ENCODE measurements at places on chromosomes 4 and X.

DNA sequence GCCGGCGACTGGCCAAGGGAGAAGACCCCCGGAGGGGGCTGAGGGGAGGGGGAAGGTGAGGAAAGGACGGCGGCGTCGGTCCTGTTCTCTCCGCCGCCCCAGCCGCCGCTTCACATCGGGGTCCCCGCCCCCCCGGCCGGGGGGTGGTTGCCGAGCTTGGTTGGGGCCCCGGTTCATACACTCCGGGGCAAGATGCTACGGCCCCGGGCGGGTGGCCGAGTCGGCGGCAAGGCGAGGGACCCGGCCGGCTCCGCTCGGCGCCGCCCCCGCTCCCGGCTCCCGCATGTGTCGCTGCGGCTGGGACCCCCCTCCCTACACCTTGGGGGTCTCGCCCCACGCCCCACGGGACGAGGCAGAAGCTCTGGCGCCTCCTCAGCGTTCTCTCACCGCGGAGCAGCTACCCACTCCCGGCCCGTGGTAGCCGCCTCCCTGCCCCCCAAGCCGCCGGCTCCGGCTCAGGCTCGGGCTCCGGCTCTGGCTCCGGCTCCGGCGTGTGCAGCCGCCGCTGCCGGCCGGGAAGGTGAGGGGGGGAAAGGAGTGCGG is 461 bp downstream of the FBXW7 start:
- no peak for DNase-seq

GRCh38 chrX:19879181-19879580 is 8.2 kb downstream of the SH3KBP1 start:
- no peak for DNase-seq

DNA sequence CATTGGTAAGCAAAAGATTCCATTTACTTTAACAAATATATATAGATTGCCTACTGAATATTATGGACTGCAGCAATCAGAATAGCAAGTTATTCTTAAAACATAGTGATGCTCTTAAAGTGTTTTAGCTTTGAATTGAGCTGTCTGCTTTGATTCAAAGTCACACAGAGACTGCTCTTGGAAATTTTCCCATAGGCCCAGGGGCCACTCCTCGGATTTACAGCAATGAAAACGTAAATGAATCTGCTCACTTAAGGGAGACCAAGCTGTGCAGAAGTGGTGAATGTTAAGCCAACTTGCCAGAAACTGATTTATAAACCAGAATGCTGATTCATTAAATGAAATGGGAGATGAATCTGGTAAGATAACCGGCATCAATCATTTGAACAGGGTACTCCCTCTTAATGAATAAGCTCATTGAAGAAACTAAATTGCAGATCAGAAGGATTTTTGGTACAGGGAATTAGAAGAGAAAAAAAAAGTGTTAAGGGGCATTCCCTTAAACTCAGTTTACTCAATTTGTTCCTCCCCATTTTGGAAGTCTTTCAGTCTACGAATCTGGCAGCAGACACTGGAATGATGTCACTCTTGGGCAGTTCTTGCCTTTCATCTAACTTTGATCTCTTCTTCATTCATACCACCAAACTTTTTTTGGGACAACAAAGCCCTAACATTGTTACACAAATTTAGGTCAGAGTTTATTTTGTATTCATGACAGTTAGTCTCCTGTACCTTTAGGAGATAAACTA is 363.3 kb upstream of the MAGEB2 start:
- no peak for DNase-seq

DNA sequence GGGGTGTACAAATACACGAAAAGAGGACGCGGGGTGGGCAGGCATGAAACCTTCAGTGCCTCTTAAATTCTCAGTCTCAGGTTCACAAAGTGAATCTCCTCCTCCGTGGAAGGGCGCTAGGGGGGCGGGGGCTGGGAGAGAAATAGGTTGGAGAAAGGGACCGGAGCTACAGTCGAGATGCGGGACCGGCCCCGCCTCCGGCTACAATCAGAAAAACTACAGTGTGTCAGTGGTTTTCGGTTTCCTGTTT is 3.4 kb downstream of the MAML3 start:
- DNase-seq, result no peak

GRCh38 chrX:68936608-68937007 is 107.8 kb downstream of the EFNB1 start:
- peak; percentile 78 for DNase-seq

DNA sequence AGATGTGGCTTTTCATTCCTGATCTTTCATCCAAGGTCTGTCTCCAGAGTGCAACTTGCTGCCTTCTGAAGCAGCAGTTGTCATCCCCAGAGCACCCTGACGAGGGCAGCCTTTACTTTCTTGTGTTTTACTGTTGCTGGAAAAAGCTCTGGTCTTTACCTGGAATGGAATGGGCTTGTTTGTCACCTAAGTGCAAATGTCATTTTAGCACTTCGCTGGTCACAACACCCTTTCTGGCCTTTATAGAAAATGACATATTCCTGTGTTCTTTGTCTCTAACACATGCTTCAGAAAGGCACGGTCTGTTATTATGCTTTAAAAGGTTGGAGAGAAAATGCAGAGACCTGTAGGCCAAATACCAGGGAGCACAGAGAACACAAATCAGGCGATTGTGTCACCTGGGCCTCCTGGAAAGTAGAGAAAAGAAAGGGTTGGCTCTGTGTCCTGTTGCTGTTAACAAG is 332.7 kb upstream of the IGFBP7 start:
- DNase-seq, result no peak

- DNase-seq, result no peak
Observed at GRCh38 chrX:10051866-10052480, 84.8 kb downstream of the CLDN34 start.

GRCh38 chr4:8229331-8229975 is 30.4 kb downstream of the SH3TC1 start:
- DNase-seq, result no peak

DNA sequence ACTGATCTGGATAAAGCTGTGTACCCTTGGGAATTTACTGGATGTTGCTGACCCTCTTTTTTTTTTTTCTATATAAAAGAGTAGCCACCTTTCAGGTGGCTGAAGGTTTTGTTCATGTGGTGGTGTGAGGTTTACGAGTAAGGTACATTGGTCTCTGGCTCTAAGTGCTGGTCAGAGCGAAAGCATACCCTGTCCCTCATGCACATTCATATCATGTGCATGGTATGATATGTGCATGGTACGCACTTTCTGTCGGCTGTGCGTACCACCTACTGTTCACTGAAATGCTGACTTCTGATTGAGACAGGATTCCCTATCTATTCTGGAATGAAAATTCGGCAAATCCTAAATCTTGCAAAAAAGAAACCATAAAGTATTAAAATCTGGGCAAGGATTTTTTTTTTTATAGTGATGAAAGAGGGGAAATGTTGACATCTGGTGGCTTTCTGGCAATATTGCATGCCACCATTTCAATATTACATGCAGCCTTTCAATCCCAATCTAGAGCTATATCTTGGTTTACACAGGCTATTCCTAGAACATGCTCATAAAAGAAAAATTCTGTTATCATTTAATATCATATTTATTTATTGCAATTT is 32.8 kb downstream of the FAM149A start:
- DNase-seq, result no peak

DNA sequence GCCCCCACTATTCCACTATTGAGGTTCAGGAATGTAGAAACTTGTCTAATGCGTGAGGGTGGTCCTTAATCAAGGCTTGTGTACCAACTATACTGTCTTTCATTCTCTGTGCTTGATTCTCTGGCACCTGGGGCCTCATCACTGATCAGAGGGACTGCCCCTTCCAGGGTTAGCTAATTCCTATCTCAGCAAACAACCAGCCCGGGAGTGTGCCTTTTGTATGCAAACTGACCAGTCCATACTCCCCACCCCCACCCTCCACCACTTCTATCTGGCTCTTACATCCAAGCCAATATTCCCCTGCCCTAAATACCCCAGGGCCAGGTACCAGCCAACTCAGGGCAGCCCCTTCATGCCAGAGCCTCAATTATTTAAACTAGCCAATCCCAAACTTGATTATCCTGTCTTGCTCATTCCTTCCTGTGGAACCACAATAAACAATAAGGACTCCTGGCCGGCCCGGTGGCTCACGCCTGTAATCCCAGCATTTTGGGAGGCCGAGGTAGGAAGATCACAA is 59.3 kb downstream of the FTHL17 start:
- DNase-seq, result no peak

DNA sequence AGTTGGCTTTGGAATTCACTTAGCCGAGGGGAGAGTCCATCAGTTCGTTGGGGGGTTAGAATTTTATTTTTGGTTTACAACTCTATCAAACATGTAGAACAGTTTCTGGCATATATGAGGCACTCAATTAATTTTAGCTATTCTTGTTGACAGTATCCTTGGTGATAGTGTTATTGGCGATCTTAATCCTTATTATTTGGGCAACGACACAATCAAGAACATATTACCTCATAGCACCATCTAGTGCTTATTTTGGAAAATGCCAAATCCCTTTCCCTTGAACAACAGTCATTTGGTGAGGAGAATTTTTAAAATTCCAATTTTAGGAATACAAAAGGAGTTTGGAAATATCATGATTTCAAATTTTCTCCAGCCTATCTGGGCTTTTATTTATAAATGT is 17.9 kb upstream of the PGRMC1 start:
- no peak for DNase-seq

DNA sequence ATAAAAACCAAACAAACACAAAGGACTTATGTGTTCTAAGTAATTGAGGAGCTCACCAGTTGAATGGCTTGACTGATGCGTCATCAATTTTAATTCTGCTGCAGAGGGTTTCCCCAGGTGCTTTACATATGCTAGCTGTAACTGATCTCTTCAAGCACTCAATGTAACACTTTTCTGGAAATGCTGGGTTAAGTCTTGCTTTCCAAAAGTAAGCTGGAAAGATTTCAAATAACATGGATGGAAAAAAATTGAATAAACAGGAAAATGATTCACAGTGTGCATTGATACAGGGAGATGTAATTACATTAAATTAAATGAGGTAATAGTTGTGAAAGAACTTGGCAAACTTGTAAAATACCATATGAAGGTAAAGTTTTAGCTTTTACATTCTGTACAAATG is 186.7 kb upstream of the WDFY3 start:
- no peak for DNase-seq

DNA sequence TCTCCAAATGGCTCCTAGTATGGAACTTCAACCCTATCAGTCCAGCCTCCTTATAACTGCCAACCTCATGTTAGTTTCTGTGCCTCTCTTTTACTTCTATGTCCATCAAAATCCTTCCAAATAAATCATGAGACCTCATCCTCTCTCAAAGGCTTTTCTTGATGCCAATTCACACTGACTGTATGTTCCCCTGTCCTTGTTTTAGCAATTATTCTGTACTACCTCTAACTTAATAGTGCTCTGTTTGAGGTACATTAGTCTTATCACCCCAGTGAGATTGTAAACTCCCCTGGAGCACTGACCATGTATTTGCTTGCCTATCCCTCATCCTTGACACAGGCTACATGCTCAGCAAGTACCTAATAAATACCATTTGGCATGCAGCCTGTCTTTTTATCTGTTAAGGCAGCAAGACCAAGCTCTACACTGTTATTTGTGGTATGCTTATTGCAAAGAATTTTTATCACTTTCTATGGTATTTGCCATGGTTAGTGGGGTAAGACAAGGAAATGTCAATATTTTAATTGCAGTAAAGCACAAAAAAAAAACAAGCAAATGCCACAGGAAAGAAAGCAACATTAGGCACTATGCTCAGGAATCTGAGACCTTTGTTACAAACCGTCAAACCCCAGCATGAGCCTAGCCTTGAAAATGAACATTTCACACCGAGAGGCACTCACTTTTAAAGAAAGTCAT is 119.2 kb downstream of the SMARCA1 start:
- no peak for DNase-seq

DNA sequence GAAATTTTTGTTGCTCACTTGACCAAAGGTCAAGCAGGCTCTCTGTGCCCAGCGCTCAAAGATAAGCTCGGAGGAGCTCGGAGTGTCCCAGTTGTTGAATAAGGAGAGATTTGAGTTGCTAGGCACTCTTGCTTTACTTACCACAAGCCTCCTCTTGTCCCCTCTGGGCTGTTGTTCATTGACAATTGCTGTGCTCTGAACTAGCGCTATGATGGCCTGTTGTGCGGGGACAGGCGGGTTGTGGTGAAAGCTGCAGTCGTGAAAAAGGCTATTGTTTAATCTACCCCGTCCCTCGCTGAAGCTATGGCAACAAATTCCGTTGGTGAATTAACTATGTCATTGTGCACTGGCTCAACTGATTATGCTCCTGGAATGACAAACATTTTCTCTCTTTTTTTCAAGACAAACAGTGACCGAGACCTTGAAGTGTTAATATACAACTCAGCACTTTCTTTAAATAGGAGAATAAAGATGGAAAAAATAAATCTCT is 21.0 kb upstream of the POLA1 start:
- no peak for DNase-seq

DNA sequence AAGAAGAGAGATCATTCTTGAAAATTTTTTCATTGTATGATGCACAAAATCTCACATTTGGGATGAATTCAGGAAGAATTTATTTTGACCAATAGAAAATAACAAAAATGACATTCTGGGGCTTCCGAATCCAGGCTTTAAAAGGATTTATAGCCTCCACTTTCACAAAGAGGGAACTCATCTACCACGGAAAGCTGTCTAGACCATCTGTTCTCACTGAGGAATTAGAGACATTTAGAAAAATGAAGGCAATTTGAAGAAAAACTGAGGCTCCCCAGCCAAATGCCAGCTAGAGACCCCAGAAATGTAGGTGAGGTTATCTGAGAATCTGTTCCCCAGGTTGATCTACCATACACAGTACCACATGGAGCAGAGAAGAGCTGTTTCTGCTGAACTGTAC is 464.3 kb downstream of the TMA16 start:
- no peak for DNase-seq

DNA sequence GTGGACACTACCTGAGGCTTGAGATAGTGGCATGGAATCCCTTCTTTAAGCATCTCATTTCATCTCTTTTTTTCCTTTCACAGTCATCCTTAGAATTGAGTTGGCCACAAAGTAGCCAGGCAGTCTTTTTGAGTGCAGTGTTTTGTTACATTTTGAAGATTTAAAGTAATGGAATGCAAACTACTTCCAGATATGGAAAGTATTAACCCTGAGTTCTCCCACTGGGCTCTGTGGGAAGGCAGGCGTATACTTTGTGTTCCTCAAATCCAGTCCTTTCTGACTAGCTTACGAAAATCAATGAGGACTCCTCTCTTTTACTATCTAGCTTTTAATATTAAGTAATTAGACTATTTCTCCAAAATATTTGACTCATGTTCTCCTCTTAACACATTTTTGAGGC is 29.9 kb downstream of the PCDH10 start:
- no peak for DNase-seq

- DNase-seq, result no peak
Observed at GRCh38 chr4:106681381-106681921, 312.9 kb upstream of the GIMD1 start.

- DNase-seq, result no peak
Observed at GRCh38 chrX:111169141-111169540, 73.2 kb downstream of the PAK3 start.

DNA sequence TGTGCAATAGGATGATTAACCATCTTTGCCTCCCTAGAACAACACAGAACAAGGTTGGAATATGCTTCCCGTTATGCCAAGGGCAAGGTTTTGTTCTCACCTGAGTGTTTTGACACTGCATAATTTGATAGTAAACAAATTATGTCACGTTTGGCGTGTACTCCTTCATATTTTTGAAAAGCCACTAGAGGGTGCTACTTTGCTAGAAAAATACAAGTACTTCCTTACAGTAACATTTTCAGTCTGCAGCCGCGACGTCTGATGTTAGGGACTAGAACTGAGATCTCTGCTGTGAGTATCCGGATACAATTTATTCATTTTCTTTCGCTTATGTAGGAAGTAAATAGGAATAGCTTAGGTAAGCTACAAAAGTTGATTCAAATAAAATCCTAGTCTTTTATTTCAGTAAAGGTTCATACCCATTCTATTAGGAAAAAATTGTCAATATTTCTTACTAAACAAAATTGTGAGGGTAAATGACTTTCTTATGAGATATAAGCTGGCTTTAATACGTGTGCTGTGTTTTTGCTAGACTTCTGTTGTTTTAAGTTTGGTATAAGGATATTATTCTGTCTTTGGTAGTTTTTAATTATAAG is 181.1 kb upstream of the WDFY3 start:
- no peak for DNase-seq

All from posterior vena cava (tissue), 2 donors.